Tibial nerve (tissue), 4 donors: ENCODE measurements at places on chromosomes 1 and 21.

GRCh38 chr1:42936309-42937078 is 22.2 kb downstream of the SLC2A1 start:
- no peak overlapping the region for H3K4me3 ChIP-seq
- H3K27me3 ChIP-seq: no peaks in the 10 kb centered on the region
- peak overlapping the region; percentile 23 for H3K27ac ChIP-seq
- H3K36me3 ChIP-seq: peaks cover 5% of the 10 kb centered on the region
- peak; percentile 73 for DNase-seq

DNA sequence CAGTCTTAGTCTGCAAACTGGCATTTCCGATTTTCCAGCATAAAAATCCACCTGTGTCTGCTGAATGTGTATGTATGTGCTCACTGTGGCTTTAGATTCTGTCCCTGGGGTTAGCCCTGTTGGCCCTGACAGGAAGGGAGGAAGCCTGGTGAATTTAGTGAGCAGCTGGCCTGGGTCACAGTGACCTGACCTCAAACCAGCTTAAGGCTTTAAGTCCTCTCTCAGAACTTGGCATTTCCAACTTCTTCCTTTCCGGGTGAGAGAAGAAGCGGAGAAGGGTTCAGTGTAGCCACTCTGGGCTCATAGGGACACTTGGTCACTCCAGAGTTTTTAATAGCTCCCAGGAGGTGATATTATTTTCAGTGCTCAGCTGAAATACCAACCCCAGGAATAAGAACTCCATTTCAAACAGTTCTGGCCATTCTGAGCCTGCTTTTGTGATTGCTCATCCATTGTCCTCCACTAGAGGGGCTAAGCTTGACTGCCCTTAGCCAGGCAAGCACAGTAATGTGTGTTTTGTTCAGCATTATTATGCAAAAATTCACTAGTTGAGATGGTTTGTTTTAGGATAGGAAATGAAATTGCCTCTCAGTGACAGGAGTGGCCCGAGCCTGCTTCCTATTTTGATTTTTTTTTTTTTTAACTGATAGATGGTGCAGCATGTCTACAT is 2.5 kb upstream of the OLFML3 start:
- H3K36me3 ChIP-seq: no peaks in the 10 kb centered on the region
- H3K27me3 ChIP-seq: no peaks in the 10 kb centered on the region
- no peak overlapping the region for H3K4me3 ChIP-seq
- H3K27ac ChIP-seq: no peak overlapping the region

DNA sequence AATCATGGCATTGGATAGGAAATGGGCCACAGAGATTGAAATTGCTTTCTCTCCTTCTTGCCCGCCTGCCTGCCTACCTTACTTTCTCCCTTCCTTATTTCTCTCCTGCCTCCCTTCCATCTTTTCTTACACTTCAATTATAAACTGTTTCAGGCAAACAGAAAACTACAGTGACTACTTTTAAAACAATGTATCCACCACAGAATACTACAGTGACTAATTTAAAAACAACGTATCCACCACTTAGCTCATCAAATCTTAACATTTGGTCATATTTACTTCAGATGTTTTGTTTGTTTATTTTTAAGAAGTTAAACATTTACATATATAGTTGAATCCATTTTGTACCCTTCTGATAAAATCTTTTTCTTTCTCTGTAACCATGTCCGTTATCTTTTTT is 54.4 kb downstream of the SNRPE start:
- DNase-seq: no peak
- no peaks in the 10 kb centered on the region for H3K4me1 ChIP-seq
- no peak overlapping the region for H3K27ac ChIP-seq
- H3K36me3 ChIP-seq: no peaks in the 10 kb centered on the region

- H3K27me3 ChIP-seq: no peaks in the 10 kb centered on the region
- H3K27ac ChIP-seq: no peak overlapping the region
- DNase-seq: no peak
- no peaks in the 10 kb centered on the region for H3K4me1 ChIP-seq
Observed at GRCh38 chr1:86906419-86906818, 7.5 kb downstream of the SELENOF start.

- no peak for DNase-seq
- no peak overlapping the region for H3K27ac ChIP-seq
- no peaks in the 10 kb centered on the region for H3K36me3 ChIP-seq
- no peak overlapping the region for H3K4me3 ChIP-seq
- peaks cover 3% of the 10 kb centered on the region for H3K4me1 ChIP-seq
- no peaks in the 10 kb centered on the region for H3K27me3 ChIP-seq
Observed at GRCh38 chr1:66492424-66492823, 41.5 kb upstream of the SGIP1 start.

GRCh38 chr1:172931761-172932160 is 119.0 kb downstream of the TNFSF18 start:
- no peaks in the 10 kb centered on the region for H3K27me3 ChIP-seq
- no peaks in the 10 kb centered on the region for H3K36me3 ChIP-seq
- H3K4me3 ChIP-seq: no peak overlapping the region
- peaks cover 2% of the 10 kb centered on the region for H3K4me1 ChIP-seq
- no peak for DNase-seq
- H3K27ac ChIP-seq: no peak overlapping the region

DNA sequence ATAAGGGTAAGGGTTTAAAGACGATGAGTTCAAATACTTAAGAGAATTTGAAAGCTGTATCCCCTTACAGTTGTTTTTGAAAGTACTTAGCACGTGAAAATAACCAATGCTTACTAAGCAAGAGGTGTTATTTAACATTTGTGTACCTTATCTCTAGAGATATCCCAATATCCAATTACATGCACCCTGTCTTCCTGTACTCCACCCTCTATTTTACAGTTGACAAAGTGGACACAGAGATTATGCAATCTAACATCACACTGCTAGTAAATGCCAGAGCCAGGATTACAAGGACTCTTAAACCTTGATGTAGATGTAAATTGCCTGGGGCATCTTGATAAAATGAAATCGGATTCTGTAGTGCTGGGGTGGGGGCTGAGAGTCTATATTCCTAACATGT is 72.0 kb downstream of the GDAP2 start:
- no peak overlapping the region for H3K27ac ChIP-seq
- no peaks in the 10 kb centered on the region for H3K4me1 ChIP-seq
- peaks cover 18% of the 10 kb centered on the region for H3K36me3 ChIP-seq
- no peaks in the 10 kb centered on the region for H3K27me3 ChIP-seq
- no peak overlapping the region for H3K4me3 ChIP-seq
- DNase-seq: no peak

DNA sequence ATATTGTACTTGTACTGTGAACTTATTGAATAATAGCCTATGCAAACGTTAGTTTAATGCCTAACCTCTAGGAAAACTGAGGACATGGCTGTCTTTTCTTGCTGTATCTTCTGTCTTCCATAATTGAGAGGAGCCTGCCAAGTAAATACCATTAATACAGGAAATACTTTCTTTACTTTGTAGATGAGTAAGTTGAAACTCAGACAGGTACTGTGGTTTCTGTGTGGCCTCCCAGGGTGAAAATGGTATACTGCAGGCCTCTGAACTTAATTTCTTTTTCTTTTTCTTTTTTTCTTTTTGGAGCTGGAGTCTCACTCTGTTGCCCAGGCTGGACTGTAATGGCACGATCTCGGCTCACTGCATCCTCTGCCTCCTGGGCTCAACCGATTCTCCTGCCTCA is 208.8 kb upstream of the ADGRL4 start:
- no peaks in the 10 kb centered on the region for H3K27me3 ChIP-seq
- no peak overlapping the region for H3K4me3 ChIP-seq
- DNase-seq: no peak
- H3K27ac ChIP-seq: no peak overlapping the region

DNA sequence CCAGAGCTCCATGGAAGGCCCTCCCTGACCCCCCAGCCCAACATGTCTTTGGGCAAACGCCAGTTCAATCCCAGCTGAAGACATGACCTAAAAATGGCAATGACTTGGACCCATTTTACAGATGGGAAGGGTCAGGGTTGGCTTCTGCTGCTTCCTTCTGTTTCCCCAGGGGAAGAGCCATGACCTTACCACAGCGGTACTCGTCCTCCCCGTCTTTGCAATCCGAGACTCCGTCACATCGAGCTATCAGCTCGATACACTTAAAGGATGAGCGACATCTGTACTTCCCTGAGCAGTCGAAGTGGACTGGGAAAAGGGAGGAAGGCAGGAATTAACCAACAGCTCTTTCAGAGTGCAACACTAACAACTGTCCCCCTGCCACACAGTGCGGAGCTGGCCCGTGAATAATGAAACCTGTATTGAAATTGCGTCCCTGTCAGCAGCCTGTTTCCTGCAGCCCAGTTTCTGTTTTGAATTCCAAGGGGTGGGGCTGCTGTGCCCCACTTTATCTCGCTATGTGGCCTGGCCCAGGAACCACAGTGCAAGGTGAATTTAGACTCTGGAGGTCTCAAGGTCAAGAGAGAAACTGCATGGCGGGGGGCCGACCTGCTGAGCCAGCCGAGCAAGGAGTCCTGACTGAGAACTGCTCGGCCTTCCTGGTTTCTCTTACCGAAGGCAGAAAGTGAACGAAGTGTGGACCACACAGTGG is 7.0 kb downstream of the TMPRSS3 start:
- no peak overlapping the region for H3K4me3 ChIP-seq
- DNase-seq: no peak
- no peak overlapping the region for H3K27ac ChIP-seq

GRCh38 chr1:62377043-62377562 is 57.9 kb upstream of the KANK4 start:
- no peaks in the 10 kb centered on the region for H3K27me3 ChIP-seq
- no peaks in the 10 kb centered on the region for H3K36me3 ChIP-seq
- H3K4me1 ChIP-seq: no peaks in the 10 kb centered on the region
- H3K27ac ChIP-seq: no peak overlapping the region
- DNase-seq: no peak
- H3K4me3 ChIP-seq: no peak overlapping the region

- DNase-seq: no peak
- H3K36me3 ChIP-seq: no peaks in the 10 kb centered on the region
- no peak overlapping the region for H3K27ac ChIP-seq
- H3K4me1 ChIP-seq: peaks cover 24% of the 10 kb centered on the region
- H3K27me3 ChIP-seq: no peaks in the 10 kb centered on the region
Observed at GRCh38 chr1:41953291-41953690, 34.6 kb upstream of the HIVEP3 start.

DNA sequence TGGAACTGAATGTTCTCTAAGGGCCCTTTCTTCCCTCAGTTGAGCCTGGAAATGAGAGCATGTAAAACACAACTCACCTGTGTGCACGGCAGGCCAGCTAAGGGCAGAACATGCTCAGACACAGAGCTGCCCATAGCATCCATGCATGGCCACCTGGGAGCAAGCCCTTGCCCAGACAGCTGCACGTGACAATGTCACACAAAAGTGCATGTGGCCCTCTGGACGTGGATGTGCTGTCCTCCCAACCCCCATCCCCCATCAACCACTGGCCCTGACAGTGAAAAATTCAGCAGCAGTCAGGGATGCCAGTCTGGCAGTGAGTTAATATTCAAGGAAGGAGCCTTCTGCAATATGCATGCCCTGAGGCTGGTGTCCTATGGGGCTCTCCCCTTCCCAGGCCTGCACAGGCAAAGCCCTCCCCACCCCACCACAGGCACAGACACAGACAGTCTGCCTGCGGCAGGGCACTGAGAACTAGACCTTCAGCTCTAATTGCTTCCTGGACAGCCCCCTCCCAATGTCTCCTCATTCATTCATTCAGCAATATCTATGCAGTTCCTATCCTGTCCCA is 14.6 kb upstream of the COL16A1 start:
- H3K27me3 ChIP-seq: no peaks in the 10 kb centered on the region
- H3K36me3 ChIP-seq: no peaks in the 10 kb centered on the region
- no peak for DNase-seq
- peaks cover 24% of the 10 kb centered on the region for H3K4me1 ChIP-seq
- no peak overlapping the region for H3K27ac ChIP-seq

GRCh38 chr1:200923601-200924000 is 28.9 kb downstream of the INAVA start:
- no peaks in the 10 kb centered on the region for H3K4me1 ChIP-seq
- H3K27me3 ChIP-seq: no peaks in the 10 kb centered on the region
- no peak overlapping the region for H3K27ac ChIP-seq
- H3K4me3 ChIP-seq: no peak overlapping the region
- H3K36me3 ChIP-seq: no peaks in the 10 kb centered on the region

GRCh38 chr1:220318673-220319072 is 46.4 kb upstream of the RAB3GAP2 start:
- no peak overlapping the region for H3K27ac ChIP-seq
- no peaks in the 10 kb centered on the region for H3K27me3 ChIP-seq
- H3K4me1 ChIP-seq: no peaks in the 10 kb centered on the region
- no peak for DNase-seq
- H3K4me3 ChIP-seq: no peak overlapping the region

DNA sequence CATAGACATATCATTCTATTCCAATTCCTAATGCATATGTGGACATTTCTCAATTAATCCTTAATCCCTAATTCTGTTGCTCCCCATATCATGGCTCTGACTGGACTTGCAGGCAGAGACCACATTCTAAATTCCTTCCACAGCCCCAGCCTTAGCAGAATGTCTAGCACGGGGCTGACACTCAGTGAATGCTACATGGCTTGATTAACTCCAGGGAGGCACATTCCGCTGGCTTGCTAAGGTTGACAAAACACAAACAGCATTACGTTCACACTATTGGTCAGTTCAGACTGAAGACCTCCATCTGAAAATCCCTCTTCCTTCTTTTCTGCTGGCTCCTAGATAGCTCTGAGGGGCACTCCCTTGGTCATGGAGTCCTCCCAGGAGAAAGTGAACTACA is 119.4 kb downstream of the ASTN1 start:
- DNase-seq: no peak
- H3K4me1 ChIP-seq: no peaks in the 10 kb centered on the region
- H3K4me3 ChIP-seq: no peak overlapping the region
- no peaks in the 10 kb centered on the region for H3K36me3 ChIP-seq
- no peak overlapping the region for H3K27ac ChIP-seq
- no peaks in the 10 kb centered on the region for H3K27me3 ChIP-seq

DNA sequence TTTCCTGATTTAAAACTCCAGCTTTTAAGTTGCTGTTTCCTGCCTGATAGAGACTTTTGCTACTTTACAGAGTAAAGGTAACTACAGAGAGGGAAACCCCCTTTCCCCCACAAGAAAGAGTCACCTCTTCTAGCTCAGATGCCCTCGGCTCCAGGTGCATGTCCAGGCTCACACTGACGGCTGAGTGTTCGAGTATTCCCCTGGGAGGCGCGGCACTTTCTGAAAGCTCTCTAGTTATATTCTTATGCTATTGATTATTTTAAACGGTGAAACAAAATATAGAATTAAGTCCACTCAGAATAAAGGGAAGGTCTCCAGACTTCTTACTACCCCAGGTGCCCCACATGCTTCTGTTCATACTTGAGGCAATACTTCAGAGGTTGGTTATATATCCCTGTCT is 160.3 kb upstream of the FMN2 start:
- H3K27ac ChIP-seq: no peak overlapping the region
- no peaks in the 10 kb centered on the region for H3K4me1 ChIP-seq
- no peak overlapping the region for H3K4me3 ChIP-seq
- no peaks in the 10 kb centered on the region for H3K27me3 ChIP-seq

GRCh38 chr1:26887125-26887524 is 3.0 kb downstream of the GPN2 start:
- no peak overlapping the region for H3K27ac ChIP-seq
- DNase-seq: no peak
- H3K4me1 ChIP-seq: peaks cover 19% of the 10 kb centered on the region
- no peaks in the 10 kb centered on the region for H3K27me3 ChIP-seq
- peaks cover 77% of the 10 kb centered on the region for H3K36me3 ChIP-seq
- no peak overlapping the region for H3K4me3 ChIP-seq

GRCh38 chr1:112767646-112768045 is 52.5 kb upstream of the PPM1J start:
- H3K4me1 ChIP-seq: no peaks in the 10 kb centered on the region
- no peak overlapping the region for H3K27ac ChIP-seq

GRCh38 chr1:18021242-18021641 is 86.4 kb upstream of the IGSF21 start:
- no peak overlapping the region for H3K27ac ChIP-seq
- H3K4me3 ChIP-seq: no peak overlapping the region
- H3K4me1 ChIP-seq: no peaks in the 10 kb centered on the region
- H3K36me3 ChIP-seq: no peaks in the 10 kb centered on the region
- DNase-seq: no peak

GRCh38 chr1:33349778-33350610 is 29.1 kb upstream of the A3GALT2 start:
- peaks cover 22% of the 10 kb centered on the region for H3K4me1 ChIP-seq
